Activated CD8-positive, alpha-beta T cell treated with anti-CD3 and anti-CD28 coated beads, Interleukin-2, amount 10 ng/mL, durations not matched to agents 7 days and 5 days (primary cell): ENCODE measurements at places on chromosomes 3 and 15. TPM values are rescaled to one million over a fixed set of nuclear protein-coding genes. Genes with fewer than 3 reads are reported as not detected.
A peak's percentile ranks its signal among the peaks of the same experiment; 100 is the strongest.

GRCh38 chr3:48058091-48058490 is 41.9 kb upstream of the MAP4 start:
- no peak for DNase-seq

CRYBG3 gene
- 1.6 TPM for total RNA-seq

DNA sequence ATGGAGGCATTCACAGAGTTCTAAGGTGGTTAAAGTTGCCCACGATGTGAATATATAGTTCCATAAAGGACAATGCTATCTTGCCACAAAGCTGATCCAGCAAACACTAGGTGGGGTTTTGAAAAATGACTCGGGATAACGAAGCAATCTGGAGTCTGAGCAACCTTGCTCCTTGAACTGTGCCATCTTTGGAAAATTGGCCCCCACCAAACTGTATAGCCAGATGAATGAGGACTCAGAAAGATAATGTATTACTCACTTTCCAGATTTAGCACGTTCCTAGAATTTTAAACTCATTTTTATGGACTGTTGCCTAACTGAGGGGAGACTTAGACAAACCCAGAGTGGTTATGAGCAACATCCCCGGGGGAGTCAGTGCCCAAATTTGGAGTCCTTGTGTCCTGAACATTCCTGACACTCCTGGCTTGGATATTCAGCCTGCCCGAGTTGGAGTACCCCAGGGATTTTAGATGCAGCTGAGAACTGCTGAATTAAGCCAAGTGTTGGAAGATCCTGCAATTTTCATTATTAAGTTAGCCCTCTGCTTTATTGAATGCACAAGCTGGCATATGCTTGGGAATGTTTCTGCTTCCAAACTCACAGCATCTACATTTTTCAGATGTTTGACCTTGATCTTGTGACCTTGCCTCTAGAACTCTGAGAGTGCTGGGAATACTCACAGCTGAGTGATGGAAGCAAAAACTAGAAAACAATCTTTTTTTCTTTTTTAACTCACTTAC is 8.8 kb upstream of the MAGI1 start:
- no peak for DNase-seq

PAK6 gene
- total RNA-seq = 1.2 TPM

CP gene
- total RNA-seq = not detected

- no peak for DNase-seq
These were observed 33.6 kb upstream of the TOPAZ1 start for GRCh38 chr3:44208086-44208485.

DNA sequence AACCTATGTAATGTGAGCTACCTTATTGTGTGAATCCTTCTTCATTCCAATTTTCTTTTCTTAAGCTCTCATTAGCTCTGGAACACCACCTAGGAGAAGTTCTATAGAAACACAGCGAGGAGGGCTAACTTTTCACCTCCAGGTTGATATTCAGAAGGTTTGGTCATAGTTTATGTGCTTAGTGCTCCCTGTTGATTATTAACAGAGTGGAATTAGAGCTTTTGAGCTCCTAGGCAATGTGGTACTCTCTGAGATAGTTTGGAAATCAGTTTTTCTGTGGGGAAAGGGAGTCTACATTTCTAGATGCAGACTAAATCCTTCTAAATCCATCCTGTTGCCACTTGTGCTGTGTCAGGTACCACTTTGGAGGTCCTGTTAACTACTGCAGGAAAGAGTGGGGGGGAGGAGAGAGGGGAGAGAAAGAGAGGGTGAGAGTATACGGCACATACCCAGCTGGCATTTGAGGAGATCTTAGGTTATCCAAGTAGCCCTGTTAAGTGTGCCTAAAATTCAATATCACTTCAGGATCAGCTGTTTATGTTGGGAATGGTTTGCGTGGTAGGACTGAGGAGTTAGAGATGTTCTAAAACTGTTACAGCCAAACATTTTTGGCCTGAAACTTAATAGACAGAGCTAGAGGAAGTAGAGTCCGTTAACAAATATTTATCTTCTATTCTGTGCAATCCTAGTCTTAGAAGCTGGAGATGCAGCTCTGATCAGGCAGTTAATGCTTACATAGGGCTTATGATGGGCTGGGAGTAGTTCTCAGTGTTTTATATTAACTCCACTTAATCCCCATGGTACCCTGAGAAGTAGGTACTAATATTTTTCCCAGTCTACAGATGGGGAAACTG is 117.5 kb upstream of the PROK2 start:
- no peak for DNase-seq

UROC1 gene
- total RNA-seq = not detected

DNA sequence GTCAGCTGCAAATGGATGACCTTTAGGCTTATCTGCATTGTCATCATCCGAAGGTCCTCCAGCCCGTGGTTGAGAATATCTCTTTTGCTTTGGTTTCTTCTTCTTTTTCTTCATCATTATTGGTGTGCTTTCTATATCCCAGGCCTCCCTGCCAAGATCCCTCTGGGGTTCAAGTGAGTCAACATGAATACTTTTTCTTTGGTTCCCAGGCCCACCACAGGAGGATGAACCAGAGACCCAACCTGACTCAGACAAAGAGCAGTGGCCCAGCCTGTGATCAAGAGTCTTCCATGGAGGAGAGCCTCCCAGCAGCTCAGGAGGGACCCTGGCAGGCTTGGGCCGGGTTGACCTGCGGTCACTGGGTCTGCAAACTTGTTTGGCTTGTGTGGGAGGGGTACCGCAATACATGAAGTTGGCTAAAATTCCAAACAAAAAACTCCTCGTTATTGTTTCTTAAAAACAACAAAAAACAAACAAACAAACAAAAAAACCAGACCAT is 104.2 kb downstream of the MAP4 start:
- DNase-seq = no peak

TRPM1 gene
- not detected for total RNA-seq

DNA sequence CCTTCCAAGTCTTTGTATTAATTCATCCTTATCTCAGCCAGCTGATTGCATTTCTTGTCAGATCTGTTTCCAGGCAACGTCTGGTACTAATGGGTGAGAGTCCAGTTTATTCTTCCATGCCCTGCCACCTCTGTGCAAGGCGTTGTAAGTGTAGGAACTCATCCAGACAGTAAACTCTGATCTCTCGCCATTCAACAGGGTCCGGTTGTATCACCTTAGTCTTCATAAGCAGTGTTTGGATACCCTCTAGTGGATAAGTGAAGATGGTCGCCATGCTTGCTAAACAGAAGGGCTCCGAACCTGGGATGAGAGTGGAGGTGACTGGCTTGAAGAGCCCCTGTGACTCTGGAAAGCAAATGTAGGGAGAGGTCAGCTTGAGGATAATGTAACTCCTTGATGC is 51.6 kb upstream of the CMTM7 start:
- DNase-seq = peak; percentile 39

- DNase-seq = no peak
These were observed 41.3 kb downstream of the PSMD6 start for GRCh38 chr3:63981980-63982379.
